H7 (cell line): ENCODE measurements at places on chromosomes 1 and 21. TPM values are rescaled to one million over a fixed set of nuclear protein-coding genes. Genes with fewer than 3 reads are reported as not detected.
A peak's percentile ranks its signal among the peaks of the same experiment; 100 is the strongest.

Gene PCNX2
- total RNA-seq, result 43.8 and 62.7 TPM in 2 replicates

Gene ALX3
- 0.35 TPM in 1 of 2 replicates, not detected in the other for total RNA-seq

Gene KIF26B
- 0.89 and 1.7 TPM in 2 replicates for total RNA-seq

Gene PMF1
- 286 and 290 TPM in 2 replicates for total RNA-seq

Gene SLC44A5
- total RNA-seq, result 4.5 and 8.0 TPM in 2 replicates

Gene F3
- 21.9 and 37.7 TPM in 2 replicates for total RNA-seq

Gene RASSF5
- total RNA-seq, result 0.24 and 0.70 TPM in 2 replicates

Gene GNG12
- 42.8 and 48.1 TPM in 2 replicates for total RNA-seq

Gene LENEP
- total RNA-seq, result 0.21 and 1.00 TPM in 2 replicates

GRCh38 chr1:225426395-225427234, 1.2 kb downstream of the LBR start:
- no peak for DNase-seq

- no peak for DNase-seq
These were observed 50.5 kb downstream of the EYA3 start for GRCh38 chr1:28037946-28038345.

DNA sequence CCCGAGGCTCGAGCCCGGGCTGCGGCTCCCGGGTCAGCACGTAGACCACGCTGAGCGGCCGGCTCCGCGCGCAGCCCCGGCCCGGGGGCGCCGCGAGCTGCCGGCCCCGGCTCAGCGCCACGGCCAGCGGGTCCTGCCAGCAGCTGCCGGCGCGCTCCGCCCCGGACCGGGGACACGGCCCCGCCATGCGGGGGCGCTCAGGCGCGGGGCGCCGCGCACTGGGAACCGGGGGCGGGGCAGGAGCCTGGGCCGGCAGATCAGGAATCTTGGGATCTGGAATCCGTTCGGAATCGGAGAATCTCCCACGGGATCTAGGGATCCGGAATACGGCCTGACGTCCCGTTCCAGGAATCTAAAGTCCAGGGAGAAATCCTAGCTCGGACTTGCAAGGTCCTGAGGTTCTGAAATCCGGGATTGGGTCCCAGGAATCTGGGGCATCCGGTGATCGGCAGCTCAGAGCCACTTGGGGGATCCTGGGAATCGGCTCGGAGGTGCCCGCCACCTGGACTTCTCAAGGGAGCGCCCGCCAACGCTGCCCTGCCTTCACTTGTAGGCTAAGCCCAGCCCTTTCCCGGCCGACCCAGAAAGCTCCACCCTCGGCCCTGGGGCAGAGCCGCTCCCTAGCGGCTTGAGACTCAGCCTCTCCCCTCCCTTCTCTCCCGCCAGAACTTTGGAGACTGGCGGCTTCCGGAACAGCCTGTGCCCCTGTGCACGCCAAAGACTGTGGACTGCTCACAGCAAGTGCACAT, at the start of gene MAP3K6:
MAP3K6 (minus strand) TSS at position 551 of the 749 bp plus-strand sequence; CDS start at position 187, 364 bp downstream.
- peak; percentile 96 for DNase-seq

DNA sequence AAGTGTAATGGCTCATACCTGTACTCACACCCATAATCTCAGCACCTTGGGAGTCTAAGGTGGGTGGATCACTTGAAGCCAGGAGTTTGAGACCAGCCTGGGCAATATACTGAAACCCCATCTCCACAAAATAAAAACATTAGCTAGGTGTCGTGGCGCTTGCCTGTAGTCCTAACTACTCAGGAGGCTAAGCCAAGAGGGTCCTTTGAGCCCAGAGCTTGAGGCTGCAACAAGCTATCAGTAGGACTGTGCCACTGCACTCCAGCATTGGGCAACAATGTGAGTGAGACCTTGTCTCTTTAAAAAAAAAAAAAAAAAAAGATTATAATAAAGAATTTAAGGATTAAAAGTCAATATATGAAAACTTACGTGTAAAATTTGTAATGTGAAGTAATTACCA, 11.7 kb downstream of the BPNT1 start:
- DNase-seq, result no peak

DNA sequence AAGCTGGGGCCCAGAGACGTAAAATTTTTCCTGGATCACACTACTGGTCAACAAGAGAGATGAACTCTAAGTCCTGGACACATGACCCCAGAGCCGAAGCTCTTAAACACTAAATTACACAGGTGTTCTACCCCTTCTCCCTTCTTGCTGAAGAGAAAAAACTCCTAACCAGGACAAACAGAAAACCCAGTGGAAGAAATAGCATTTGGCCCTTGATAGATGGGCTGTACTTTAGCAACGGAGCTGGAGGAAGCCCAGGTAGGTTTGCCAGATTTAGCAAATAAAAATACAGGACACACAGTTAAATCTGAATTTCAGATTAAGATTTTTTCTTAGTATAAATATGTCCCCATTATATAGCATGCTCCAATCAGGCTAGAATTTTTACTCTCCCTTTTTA, 72.7 kb downstream of the DIRAS3 start:
- no peak for DNase-seq

- DNase-seq, result no peak
These were observed 6.8 kb upstream of the SLAMF9 start for GRCh38 chr1:159960721-159961381.

DNA sequence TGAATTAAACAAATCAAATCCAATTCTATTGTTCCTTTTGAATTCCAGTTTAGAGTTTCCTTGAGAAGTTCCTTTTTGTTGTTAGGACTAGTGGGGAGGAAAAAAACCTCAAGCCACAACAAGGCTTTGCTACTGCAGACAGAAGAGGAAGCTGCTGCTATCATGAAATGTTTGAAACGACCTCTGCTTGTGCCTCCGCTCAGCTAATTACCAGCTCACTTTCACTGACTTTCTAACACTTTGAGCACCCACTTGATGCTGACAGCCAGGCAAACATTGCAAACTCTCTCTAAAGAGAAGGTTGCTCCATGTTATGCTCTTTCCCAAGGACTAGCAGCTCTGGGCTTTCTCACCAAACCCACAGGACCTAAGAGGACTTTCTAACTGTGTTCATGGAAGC, 203.9 kb upstream of the PROX1 start:
- DNase-seq, result no peak

GRCh38 chr1:8017495-8018197, 8.5 kb downstream of the ERRFI1 start:
- no peak for DNase-seq

DNA sequence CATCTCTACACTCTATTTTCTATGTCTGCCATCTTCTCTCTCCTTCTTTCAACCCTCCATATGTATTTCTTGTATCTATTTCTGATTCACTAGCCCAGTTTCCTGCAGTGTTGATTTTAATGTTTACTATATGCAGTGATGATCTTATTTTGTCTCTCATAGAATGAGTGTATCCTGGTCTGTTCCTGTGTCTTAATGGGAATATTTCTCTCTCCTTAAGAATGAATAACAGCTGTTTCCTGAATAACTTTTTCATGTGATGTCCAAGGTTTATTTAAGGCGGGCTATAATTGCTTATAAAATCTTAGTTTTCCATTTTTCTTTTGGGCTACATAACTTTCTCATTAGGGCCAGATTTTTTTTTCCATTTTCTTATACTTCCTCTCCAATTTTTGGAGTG, 144.5 kb downstream of the C1orf21 start:
- no peak for DNase-seq

DNA sequence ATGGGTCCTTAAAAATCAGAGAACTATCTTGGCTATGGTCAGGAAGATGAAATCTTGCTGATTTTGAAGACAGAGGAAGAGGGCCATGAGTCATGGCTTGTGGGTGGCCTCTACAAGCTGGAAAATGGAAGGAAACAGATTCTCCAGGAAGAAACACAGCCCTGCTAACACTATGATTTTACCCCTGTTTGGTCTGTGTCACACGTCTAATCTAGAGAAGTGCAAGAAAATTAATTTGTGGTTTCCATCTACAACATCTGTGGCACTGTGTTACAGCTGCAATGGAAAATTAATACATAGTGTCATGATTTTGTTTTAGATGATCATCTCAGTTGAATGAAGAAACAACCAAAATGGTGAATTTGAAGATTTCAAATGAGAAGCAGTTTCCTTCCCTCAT, 288.7 kb upstream of the NRIP1 start:
- no peak for DNase-seq

DNA sequence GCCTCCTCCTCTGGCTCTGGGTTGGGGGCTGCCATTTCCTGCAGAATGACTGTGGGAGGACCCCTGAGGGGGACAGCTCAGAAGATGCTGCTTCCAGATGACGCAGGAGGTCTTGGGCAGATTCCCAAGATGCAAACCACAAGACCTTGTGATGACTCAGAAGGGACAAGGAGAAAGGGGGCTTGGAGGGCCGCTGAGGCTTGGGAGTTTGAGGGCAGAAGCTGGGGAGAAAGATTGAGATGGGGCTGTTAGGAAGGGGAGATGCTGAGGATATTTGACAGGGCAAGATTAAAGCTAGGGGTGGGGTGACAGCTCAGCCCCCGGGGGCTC, 7.5 kb downstream of the PTPRU start:
- no peak for DNase-seq

DNA sequence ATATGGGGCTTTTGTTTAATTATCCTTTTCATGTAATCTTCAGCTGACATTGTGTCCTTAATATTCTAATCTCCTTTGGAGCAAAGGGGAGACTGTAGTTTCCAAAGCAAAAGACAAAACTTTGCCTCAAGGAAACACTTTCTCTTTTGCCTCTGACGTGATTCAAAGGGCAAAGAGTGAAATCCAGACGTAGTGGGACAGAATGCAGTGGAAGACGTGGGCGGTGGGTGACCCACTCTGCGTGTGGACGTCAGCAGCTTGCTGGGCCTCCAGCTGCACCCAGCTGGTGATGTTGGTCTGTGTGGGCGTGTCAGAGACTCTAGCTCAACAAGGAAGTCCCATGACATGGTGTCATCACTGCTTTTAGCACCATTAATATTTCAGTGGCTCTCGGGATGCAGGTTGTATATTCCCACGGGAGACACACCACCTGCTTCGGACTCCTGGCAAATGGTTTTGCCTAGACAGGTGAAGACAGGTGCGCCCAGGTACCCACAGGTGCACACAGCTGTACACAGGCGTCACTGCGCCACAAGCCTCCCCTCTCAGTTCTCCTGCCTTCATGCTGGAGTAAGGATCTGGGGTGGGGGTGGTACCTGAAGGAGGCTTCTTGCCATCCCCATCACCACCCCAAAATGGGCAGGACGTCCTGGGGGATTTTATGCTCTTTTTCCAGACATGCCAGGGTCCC, 292.1 kb upstream of the VAMP3 start:
- no peak for DNase-seq

GRCh38 chr1:242745079-242745478, 220.6 kb upstream of the PLD5 start:
- no peak for DNase-seq

DNA sequence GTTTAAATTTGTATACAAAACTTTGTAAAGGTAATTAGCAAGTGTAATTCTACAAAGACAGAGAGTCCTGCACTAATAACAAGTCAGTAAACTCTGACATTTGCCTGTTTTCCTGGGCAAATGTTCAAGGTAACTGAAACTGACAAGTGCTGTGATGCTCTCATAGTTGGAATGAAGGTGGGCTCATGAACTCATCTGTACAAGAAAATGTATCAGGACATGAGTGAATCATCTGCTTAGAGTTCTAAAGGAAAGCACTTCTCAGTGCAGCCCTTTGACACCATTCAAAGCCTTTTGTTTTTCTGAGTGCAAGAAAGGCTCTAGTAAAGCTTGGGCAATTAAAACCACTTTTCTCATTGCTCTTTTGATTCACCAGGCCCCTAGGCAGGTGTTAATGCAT, 91.5 kb downstream of the UROD start:
- DNase-seq, result no peak

- peak; percentile 60 for DNase-seq
These were observed 7.6 kb downstream of the EFHD2 start for GRCh38 chr1:15417059-15417934.

- DNase-seq, result no peak
These were observed 28.5 kb downstream of the ECE1 start for GRCh38 chr1:21261551-21262292.

- DNase-seq, result no peak
These were observed 12.4 kb downstream of the SAMSN1 start for GRCh38 chr21:14533499-14534428.

- DNase-seq, result no peak
These were observed 14.1 kb upstream of the TMEM240 start for GRCh38 chr1:1554550-1554925.

GRCh38 chr21:43365611-43366426, 61.1 kb downstream of the SIK1 start:
- DNase-seq, result no peak

DNA sequence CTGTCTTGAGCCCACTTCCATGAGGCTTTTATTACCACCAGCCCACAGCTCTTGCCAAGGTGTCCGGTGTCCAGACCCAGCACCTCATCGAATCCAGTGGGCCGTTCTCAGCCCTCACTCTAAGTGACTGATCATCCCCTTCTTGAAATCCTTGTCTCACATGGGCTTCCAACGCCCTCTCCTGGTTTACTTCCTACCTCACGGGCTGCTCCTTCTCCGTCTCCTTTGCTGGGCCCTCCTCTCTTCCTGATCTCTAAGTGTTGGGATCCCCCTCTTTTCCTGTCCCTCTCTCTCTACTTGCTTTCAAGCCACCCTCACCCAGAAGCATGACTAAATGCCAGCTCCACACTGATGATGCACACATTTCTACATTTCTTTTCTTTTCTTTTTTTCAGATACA, 9.0 kb upstream of the RHBG start:
- peak; percentile 72 for DNase-seq

DNA sequence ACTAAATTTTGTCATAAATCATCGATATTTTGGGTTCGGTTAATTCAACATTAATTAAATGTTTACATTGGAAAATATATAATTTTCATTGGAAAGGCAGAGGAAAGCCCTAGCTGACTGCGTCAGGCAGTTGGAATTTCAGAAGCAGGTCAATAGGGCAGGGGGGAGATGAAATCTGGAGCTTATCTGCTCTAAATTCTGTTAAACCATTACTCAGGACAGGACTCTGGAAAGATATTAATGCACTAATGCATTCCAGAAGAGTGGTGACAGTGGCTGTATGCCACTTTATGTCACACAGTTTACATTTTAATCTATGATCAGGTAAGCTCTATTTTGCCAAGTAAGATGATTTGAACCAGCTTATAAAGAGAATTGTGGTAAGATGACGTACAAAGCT, 153.0 kb upstream of the B3GALT2 start:
- DNase-seq, result no peak

DNA sequence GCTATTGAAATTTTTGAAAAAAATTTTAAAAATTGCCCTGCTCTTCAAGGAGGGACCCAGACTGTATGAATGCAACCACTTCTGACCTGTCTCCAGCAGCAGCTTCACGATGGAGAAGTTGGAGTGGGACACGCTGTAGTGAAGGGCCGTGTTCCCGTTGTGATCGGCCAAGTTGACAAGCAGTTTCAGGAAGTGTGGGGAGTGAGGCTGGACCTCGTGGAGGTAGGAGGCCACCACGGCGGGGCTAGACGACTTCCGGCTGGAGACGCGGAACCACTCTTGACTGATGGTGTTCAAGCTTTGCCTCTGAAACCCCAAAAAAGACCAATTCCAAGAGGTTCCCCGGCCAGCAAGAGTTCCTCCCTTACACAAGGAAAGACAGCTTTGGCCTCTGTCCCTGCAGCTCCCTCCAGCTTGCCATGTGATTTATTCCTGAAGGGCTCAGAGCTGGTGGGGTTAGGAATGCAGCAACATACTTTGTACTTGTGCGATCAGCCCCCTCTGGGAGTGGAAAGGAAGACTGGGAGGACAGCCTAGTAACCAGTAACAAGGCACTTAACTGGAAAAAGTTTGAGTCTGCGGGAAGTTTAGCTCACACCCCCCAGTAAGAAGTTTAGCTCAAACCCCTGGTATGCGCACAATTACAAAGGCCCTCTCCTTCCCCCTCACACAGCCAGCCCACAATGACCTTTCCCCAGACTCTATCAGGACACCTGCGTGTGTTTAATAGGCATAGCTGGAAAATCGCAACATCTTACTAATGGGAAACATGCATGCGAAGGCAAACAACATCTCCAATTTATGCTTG, 56.0 kb downstream of the KANK4 start:
- peak; percentile 48 for DNase-seq
